ENCODE measurements at places on chromosomes 1 and 21.

DNA sequence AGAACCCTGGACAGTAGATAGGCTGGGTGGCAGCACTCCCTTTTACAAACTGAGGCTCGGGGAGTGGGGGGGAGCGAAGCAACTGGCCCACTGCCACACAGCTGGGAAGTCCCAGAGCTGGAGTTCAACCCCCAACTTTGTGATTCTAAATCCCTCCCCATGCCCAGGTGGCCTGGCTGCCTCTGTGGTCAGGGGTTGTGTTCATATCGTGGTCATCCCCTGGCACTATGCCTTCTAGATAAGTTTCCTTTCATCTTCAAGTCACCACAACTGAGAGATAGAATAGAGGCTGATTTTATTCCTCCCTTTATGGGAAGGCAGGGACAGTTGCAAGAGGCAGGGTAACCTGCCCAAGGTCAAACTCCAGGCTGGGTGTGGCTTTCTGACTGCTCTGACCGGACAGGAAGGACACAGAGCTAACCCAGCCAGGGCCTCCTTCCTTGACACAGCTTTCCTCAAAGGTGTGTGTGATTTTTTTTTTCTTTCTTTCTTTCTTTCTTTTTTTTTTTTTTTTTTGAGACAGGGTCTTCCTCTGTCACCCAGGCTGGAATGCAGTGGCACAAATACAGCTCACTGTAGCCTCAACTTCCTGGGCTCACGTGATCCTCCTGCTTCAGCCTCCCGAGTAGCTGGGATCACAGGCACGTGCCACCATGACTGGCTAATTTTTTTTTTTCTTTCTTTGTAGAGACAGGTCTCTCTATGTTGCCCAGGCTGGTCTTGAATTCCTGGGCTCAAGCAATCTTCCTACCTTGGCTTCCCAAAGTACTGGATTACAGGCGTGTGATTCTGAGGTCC, 18.4 kb upstream of the TNFRSF1B start:
- no peak for DNase-seq

GRCh38 chr1:55374216-55374615, 159.1 kb upstream of the USP24 start:
- DNase-seq, result no peak

GRCh38 chr1:228736844-228737445, 1.7 kb downstream of the RHOU start:
- DNase-seq, result no peak

DNA sequence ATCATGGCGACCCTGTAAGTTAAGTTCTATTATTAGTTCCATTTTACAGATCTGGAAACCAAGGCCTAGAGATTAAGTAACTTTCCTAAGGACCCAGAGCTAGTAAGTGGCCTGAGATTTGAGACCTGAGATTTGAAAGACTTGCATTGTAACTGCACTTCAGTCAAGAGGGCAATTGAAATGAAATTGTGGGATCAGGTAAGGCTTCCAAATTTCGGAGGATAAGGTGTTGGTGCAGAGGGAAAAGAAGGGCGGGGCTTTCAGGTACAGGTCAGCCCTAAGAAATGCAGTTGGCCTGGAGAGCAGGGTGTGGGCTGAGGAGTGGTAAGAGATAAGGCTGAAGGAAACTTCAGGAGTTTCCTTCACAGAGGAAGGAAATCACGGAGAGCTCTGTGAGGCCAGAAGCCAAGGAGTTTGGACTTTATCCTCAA, 51.1 kb downstream of the SLC16A1 start:
- DNase-seq, result no peak

GRCh38 chr1:58031416-58031815, 515.1 kb downstream of the OMA1 start:
- DNase-seq, result no peak

GRCh38 chr1:197438010-197438790, 170.1 kb downstream of the CRB1 start:
- no peak for DNase-seq

DNA sequence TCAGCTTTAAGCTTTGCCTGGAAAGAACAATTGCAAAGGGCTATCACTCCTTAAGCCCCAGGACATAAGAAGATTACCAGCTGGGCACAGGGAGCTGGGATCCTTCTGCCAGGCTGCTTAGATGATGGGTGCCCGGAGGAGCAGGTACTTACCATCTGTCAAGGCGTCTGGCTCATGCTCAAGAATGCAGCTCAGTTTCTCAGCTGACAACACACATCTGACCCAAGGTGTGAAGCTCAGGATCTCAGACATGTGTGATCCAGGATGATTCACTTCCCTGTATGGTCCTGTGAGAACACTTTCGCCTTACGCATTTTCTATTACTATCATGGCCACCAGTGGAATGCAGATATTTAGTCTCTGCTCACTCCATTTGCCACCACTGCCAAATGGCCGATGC, 14.7 kb upstream of the DISC1 start:
- peak; percentile 10 for DNase-seq

DNA sequence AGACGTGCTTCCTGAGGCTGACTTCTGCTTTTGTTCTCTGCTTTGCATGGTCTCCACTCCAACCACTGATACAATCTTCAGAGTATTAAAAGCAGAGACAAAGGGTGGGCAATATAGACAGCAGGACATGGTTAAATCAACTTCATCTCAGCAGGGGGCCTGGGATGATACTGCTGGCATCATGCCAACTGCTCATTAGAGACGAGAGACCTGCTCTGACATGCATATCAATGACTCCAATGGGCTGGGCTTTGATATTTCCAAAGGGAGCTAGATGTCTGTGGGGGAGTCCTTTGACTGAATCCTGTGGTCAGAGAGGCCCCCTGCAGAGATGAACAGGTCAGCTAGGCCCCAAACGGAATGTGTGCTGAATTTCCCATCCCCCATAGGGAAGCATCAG, 106.6 kb downstream of the ACTL8 start:
- DNase-seq, result no peak

- DNase-seq, result no peak
Measured at GRCh38 chr1:72288886-72289285, 6.5 kb upstream of the NEGR1 start.

DNA sequence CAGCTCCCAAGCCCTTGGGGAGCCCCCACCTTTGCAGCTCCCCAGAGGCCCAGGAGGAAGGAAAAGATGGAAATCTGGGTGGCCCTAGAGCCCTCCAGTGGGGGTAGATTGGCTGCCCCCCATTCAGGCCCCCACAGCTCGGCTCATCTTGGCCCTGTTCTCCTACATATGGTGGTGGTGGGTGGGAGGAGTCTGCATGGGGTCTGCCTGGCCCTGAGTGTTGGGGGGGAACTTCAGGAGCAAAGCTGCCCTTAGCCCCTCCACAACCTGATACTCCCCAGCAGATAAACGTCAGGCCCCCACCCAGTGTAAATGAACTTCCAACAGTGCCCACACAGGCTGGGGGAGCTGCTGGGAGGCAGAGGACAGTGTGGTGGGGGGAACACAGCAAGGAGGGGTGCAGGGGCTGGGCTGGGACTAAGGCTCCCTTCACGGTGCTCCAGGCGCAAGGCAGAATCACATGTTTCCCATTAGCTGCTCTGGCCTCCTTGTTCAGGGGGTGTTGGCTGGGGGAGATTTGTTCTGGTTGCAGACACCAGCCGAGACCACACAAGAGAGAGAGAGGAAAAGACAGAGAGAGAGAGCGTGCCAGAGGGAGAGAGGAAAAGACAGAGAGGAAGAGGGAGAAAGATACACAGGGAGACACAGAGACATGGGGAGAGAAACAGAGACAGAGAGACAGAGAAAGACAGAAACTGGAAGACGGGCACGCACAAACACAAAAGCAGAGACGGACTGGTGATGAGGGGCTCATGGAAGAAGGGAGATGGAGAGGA, 42.6 kb downstream of the AHDC1 start:
- no peak for DNase-seq

GRCh38 chr1:214826619-214827018, 223.6 kb downstream of the CENPF start:
- DNase-seq, result no peak

GRCh38 chr1:27872802-27873551, 633 bp downstream of the THEMIS2 start:
- DNase-seq, result peak; percentile 61

DNA sequence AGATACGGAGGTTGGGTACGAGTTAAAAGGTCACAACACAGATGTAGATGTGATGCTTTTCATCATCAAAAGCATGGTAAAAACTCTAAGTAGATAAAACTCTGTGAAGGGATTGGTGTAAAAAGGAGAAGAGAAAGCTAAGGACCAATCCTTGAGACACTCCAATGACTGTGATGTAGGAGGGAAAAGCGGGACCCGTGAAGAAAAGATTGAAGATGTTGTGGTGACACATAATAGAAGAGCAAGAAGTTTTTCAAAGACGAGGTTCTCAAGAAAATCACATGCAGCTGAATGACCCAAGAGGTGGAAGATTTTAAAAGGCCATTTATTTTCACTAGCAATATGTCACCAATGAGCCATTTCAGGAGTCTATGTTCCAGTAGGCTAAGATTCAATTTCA, 179.5 kb downstream of the MRPL39 start:
- DNase-seq, result no peak

- no peak for DNase-seq
Measured at GRCh38 chr1:218953386-218953785, 220.3 kb upstream of the LYPLAL1 start.

GRCh38 chr1:223331301-223331700, 32.7 kb downstream of the SUSD4 start:
- DNase-seq, result peak; percentile 16

DNA sequence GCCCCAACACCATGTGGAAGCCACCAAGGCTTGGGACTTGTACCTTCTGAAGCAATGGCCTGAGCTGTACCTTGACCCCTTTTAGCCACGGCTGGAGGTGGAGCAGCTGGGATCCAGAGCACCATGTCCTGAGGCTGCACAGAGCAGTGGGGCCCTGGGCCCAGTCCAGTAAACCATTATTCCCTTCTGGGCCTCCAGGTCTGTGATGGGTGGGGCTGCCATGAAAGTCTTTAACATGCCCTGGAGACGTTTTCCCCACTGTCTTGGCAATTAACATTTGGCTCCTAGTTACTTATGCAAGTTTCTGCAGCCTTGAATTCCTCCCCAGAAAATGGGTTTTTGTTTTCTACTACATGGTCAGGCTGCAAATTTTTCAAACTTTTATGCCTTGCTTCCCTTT, 323.7 kb upstream of the ZP4 start:
- no peak for DNase-seq

DNA sequence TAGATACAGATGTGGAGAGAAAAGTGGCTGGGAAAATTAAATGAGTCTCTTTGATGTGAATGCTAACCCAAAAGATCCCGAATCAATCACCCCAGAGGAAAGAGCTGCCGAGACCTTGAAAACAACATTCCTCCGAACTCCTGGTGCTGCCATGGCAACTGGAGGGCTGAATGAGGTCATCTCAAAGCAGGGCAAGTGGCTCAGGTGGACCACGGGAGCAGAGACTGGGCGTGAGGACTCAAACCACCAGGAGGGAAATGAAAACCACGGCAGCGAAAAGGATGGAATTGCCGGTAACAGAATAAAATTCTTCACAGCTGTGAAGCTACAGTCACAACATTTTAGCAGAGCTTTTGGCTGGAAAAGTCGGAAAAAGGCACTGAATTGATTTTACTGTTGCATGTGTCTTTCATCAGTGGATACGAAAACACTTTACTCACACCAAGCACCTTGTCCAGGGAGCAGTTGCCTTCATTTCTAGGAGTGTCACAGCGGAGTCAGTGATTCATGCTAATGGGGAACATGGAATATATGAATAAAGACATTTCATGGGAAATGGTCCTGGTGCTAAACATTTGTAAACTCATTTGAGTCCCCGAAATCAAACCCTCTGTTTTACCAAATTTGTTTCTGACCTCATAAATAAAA, 23.2 kb upstream of the BECN2 start:
- DNase-seq, result no peak

DNA sequence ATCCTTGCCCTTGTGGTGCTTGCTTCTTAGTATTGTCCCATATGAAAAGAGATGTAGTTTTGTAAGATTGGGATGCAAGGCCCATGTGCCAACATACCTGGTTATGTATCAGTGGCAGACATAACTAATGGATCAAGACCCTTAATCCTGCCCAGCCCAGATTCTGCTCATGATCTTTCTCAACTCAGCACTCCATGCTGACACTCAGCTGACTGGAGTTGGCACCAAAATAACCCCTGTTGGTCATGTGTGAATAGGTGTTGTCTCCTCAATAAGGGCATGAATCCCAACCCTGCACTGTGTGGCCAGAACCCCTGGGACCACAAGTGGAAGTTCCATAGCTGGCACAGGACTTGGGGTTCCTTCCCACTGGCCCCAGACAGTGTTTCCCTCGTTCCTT, 13.9 kb upstream of the CNR2 start:
- no peak for DNase-seq

GRCh38 chr1:119302011-119302410, 66.6 kb upstream of the HAO2 start:
- DNase-seq, result no peak

DNA sequence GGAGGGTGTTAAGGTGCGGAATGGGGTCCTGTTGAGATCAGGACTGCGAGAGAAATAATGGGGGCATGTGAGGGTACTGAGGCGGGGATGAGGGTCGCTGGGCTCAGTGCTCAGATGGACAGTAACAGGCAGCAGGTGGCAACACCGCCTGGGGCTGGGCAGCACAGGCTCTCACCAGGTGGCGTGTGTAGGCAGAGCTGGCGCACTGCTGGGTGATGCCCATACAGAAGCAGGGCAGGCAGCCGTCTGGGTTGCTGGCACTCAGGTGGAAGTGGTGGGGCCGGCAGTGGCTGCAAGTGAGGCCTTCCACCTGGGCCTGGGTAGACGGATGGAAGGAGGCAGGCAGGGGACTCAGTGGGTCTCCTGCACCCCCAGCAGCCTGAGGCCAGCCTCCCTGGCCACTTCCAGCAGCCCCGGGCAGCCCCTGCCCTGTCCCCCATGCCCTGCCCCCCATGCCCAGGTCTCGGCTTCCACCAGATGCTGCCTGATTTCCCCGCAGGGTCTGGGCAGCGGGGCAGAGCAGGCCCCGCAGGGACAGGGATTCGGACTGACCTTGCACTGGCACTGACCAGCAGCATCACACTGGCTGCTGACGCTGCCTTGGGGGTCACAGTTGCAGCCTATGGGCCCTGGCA, 60.5 kb downstream of the LDLRAD2 start:
- no peak for DNase-seq

- DNase-seq, result no peak
Measured at GRCh38 chr1:179506199-179506598, 69.5 kb downstream of the NPHS2 start.

GRCh38 chr1:12067900-12068821, 5.1 kb downstream of the TNFRSF8 start:
- peak; percentile 15 for DNase-seq

Data from CD4-positive, alpha-beta T cell treated with Interleukin-17A for 4 hours (primary cell).